Thyroid gland (tissue), 4 donors: ENCODE measurements at places on chromosomes 1 and 21.

GRCh38 chr1:3234281-3234680, 165.3 kb downstream of the PRDM16 start:
- H3K36me3 ChIP-seq = no peaks in the 10 kb centered on the region
- H3K4me3 ChIP-seq = no peak overlapping the region
- no peak overlapping the region for H3K27ac ChIP-seq
- H3K27me3 ChIP-seq = no peaks in the 10 kb centered on the region
- DNase-seq = no peak
- H3K4me1 ChIP-seq = peaks cover 35% of the 10 kb centered on the region

GRCh38 chr1:209661071-209661470, 8.8 kb upstream of the LAMB3 start:
- DNase-seq = no peak
- H3K36me3 ChIP-seq = no peaks in the 10 kb centered on the region
- no peaks in the 10 kb centered on the region for H3K27me3 ChIP-seq
- H3K27ac ChIP-seq = no peak overlapping the region
- H3K4me3 ChIP-seq = no peak overlapping the region

GRCh38 chr1:87121711-87122163, 206.9 kb upstream of the LMO4 start:
- no peak for DNase-seq
- no peaks in the 10 kb centered on the region for H3K36me3 ChIP-seq
- H3K4me1 ChIP-seq = no peaks in the 10 kb centered on the region
- H3K4me3 ChIP-seq = no peak overlapping the region

GRCh38 chr1:80036690-80037432, 1030.3 kb upstream of the ADGRL4 start:
- no peaks in the 10 kb centered on the region for H3K36me3 ChIP-seq
- no peak for DNase-seq
- H3K27ac ChIP-seq = no peak overlapping the region
- no peaks in the 10 kb centered on the region for H3K27me3 ChIP-seq

DNA sequence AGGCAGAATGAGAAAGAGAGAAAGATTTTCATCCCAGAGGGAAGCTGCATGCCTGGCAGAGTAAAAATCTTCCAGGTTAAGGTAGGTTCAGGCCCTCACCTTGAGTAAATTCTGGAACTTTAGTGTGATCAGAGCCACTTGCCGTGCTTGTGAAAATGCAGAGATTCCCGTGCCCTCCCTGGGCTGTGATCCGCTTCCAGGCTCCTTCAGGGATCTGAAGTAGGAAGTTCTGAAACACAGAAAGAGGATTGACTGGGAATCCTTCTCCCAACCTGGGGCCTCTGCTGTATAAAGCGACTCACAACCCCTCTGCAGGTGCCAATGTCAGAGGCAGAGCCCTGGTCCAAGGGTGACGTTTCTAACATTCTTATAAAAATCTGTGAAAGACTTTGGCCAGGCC, 26.6 kb downstream of the NUAK2 start:
- no peak overlapping the region for H3K4me3 ChIP-seq
- peak overlapping the region; percentile 74 for H3K27ac ChIP-seq
- no peak for DNase-seq
- no peaks in the 10 kb centered on the region for H3K36me3 ChIP-seq
- no peaks in the 10 kb centered on the region for H3K27me3 ChIP-seq

GRCh38 chr1:246875041-246876026, 56.4 kb downstream of the AHCTF1 start:
- H3K4me3 ChIP-seq = no peak overlapping the region
- peaks cover 5% of the 10 kb centered on the region for H3K36me3 ChIP-seq

GRCh38 chr1:70431317-70431716, 20.2 kb downstream of the CTH start:
- no peaks in the 10 kb centered on the region for H3K27me3 ChIP-seq
- H3K36me3 ChIP-seq = peaks cover 4% of the 10 kb centered on the region
- H3K4me3 ChIP-seq = no peak overlapping the region
- no peaks in the 10 kb centered on the region for H3K4me1 ChIP-seq
- no peak for DNase-seq
